Activated CD4-positive, alpha-beta T cell treated with anti-CD3 and anti-CD28 coated beads, Interleukin-2, amount 50 U/mL, for 48 hours (primary cell): ENCODE measurements at places on chromosomes 3 and 15.

GRCh38 chr15:70605606-70606410 lies 157.6 kb downstream of the UACA start:
- no peak for DNase-seq

DNA sequence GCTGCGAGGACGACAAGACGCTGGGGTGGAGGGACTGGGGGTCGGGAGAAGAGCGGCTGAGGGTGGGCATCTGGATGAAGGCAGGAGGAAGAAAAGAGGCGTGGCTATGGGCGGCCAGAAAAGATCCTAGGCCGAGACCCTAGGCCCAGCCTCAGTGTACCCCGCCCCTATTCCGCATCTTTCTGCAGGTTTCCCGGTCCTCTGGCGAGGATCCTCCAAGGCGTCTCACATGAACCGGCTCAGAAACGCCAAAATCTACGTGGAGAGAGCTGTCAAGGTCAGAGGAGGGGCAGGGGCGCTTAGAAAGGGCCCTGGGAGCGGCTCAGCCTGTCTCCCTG lies 340 bp downstream of the TTLL3 start:
- no peak for DNase-seq

- no peak for DNase-seq
Observed at GRCh38 chr3:30673425-30674341, 67.3 kb downstream of the TGFBR2 start.

DNA sequence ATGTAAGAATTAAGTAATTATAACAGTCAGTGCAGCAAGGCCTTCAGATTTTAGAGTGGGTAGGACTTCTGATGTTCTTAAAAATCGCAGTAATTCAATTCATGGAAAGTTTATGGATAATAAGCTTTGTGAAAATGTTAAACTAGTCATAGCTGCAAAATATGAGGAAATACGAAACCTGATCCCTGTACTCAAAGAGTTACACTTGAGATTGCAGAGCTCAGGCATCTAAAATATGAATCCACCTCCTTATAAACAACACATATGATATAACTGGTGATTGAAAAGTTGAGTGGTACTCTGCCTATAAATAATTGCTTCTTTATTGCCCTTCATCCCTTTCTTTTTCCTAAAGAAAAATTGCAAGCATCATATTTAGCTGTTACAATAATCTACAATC lies 473.3 kb downstream of the OTOL1 start:
- no peak for DNase-seq

DNA sequence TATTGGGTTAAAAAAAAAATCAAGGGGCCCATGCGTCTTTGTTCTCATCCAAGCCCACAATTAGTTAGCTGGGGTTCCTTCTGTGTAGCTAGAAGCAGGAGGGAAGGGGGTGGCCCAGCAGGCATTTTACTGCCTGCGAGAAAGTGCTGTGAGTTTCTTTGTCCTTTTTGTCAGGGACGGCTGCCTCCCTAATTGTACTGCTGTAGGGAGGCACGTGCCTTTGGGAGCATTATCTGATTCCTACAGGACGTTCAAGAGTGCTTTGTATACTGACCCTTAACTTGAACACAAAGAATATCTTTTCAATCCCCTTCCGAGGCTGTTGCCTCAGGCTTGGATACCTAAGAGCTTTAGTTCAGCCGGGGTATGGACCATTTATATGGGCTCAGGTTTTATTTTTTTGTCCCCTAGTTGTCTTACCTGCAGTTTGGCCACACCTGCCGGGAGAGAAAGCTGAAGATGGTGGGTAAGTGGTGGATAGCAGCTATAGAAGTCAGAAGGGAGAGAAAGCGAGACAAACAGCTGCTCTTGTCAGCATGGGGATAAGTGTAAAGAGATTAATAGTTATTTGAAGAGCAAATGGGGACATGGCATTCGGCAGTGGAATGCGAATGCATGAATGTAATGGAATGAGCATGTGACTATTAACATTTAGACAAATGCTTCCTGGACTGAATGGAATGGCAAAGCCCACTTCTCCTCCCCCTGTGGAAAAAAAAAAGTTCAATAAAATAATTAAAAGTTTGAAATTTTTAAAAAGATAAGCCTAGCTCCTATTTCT lies 175.2 kb downstream of the TP63 start:
- DNase-seq = no peak

DNA sequence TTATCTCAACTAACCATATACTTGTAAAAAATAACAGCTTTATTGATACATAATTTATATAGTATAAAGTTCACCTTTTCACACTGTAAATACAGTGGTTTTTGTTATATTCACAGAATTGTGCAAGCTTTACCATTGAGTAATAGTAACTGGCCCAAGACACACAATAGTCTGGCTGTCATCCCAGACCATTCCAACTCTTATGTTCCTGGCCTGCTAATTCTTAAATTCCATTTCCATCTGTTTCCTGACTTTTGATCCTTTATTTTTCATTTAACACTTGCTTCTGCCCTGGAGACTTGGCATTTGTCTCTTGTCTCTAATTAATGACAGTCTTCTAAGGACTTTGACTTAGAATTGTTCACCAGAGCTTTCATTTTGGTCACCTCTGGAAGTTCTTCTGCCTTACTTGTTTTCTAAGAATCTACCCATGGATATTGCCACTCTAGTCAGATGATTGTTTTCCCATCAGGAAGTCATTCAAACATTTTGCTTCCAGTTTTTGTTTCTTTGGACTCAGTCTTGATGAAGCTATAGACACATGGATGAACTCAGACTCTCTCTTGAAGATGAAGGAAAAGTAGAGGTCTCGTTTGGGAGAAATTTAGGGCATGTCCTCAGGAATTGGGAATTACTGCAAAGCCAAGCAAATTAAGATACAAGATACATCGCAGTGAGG lies 27.2 kb upstream of the PLSCR4 start:
- DNase-seq = no peak

GRCh38 chr15:51079226-51079625 lies 15.5 kb downstream of the TNFAIP8L3 start:
- DNase-seq = no peak

- no peak for DNase-seq
Observed at GRCh38 chr15:40917585-40917984, 11.6 kb upstream of the DLL4 start.
